ENCODE measurements at places on chromosomes 7 and 10.
A peak's percentile ranks its signal among the peaks of the same experiment; 100 is the strongest.

DNA sequence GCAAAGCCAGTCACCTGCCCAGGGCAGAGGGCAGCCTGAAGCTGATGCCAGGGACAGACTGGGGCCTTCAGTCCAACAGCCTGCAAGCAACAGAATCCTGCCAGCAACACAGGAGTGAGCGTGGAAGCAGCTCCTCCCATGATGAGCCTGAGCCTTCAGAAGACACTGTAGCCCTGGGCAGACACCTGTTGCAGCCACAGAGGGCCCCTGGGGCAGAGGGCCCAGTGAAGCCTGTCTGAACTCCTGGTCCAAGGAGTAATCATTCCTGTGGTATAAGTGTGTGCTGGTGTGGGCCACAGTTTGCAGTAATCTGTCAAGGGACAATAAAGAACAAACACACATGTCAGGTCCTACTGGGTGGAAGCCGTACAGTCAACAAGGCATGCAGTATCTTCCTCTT lies 2.9 kb upstream of the PFKP start:
- DNase-seq: no peak

- peak; percentile 4 for DNase-seq
These were observed 13.1 kb upstream of the PDK4 start for GRCh38 chr7:95609277-95609971.

DNA sequence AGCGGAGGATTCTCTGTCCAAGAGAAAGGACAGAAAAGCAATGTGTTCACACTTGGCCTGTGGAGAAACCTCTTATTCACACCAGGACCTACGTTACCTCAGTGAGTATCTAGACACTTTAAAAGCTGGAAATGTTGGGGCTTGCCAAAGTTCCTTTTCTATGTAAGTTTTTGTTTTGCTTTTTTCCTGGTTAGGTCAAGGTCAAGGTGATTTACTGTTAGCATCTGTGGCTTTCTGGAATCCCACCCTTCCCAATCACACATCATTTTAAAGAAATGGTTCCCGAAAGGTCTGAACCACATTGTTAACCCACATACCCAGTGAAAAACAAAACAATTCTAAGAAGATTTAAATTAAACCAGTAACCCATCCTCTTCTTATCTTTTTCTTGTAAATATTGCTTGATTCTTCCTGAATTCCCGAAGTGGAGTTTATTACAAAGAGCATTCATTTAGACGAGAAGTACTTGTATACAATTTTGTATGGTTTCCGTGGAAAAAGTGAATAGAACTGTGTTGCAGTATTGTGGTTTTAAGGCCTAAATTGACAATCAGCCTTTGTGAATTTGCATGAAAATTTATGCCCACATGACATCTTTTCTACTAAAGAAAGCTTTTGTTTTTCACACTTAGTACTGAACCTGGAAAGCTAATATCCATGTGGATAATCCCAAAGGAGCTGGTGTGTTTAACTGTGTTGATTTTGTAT lies 827.0 kb upstream of the IGFBP3 start:
- no peak for DNase-seq

DNA sequence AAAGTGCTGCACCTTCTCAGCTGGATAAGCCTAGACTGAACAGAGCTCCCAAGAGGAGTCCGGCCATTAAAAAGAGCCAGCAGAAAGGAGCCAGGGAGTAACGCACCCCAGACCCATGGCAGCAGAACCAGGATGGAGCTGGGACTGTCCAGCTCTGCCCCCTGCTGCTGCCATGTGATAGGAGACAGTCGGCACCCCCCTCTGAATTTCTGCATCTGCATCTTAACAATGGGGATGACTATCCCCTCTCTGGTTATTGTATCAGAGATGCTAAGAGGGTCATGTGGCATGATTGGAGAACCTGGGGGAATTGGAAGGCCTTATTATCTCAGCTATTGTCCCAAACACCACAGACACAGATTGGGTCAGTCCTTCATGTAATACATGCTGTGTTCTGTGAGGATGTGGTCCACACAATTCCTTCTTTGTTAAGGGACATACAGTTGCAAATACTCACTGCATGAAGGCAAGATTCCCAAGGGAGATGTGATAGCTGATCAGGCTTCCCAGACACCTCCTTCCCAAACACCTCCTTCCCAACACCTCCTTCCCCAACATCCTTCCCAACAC lies 29.3 kb downstream of the PLEKHS1 start:
- no peak for DNase-seq

DNA sequence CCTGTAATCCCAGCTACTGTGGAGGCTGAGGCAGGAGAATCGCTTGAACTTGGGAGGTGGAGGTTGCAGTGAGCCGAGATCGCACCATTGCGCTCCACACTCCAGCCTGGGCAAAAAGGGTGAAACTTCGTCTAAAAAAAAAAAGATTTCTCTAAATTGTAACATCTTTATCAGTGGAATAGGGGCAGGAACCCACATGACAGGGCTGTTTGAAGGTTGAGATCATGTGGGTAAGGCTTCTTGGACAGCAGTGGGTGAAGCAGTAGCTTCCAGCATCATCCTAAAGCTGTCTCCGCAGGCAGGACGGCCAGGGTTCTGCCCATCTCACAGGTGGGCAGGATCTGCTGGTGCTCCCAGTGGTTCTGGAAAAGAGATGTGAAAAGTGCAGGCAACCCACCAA lies 37.9 kb upstream of the SEPHS1 start:
- no peak for DNase-seq

DNA sequence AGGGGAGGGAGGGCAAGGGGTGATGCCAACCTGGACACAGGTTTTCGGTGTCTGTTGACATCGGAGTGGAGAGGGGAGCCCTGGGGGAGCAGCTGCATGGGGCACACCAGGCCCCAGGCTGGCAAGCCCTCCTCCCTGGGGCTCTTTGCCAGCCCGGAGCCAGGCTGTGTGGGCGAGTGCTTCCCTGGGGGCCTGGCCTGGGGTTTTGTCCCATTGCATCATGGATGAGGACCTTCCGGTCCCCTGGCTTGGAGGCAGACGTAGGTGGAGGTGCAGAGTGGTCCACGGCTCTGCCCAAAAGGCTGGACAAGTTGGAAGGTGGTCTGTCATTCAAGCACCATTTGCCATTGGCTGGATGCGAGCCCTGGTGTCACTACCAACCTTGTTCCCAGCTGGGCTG lies 34.8 kb downstream of the ZMIZ1 start:
- no peak for DNase-seq

DNA sequence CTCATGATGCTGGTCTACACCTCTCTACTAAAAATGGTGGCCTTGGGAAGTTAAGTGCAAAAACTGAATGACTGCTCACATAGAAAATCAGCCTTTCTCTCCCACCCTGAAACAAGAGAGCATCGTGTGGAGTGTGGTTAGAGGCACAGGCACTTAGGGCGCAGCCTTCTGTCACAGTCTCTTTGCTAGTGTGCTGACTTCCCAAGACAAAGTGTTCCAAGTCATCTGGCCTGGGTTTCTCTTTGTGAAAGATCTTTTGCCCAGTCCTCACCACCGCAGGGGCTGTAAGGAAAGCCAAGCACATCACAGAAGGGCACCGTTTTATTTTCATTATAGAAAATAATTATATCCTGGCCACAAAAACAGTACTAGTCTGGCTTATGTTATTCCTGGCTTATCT lies 12.5 kb downstream of the STN1 start:
- peak; percentile 90 for DNase-seq

DNA sequence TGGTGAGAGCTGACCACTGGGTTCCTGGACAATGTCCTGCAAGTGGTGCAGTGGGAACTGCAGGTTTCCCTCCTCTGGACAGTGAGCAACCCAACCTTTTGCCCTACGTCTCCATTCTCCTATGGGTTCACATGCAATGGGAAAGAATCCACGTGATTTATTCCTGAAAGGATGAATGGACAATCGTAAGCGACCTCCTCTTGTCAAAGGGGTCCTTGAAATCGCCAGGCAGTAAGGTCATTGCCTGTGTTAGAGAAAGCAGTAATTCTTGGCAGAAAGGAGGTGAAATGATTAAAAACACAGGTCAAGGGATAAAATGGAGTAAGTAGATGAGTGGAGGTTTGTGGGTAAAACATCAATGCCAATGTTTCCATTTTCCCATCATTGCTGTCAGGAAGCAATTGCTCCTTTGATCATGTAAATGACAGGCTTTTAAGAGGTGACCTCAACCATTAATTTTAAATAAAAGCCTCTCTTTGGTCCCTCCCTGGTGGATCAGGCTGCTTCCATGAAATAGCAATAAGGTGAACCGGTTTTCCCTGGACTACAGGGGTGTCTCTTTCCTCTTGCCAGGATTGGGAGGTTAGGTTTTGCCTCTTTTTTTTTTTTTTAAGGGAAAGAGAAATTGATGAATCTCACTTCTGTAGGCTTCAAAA lies 330.0 kb upstream of the PRKCQ start:
- no peak for DNase-seq

DNA sequence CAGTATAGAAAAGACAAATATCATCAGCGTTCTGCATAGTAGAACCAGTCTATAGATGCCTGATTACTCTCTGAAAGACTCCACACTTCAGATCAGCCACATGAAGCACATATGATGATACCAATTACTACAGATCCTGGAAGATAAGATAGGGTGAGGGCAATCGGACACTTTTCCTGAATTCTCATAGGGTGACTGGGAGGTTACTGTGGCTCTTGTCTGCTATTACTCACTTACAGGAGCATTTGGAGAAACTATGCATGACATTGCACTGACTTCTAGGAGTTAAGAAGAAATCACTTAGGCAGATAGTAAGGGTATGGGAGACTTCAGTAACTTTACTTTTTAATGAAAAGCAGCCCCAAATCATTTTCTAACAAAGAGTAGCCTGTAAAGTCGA lies 1140.9 kb downstream of the XPNPEP1 start:
- no peak for DNase-seq

GRCh38 chr10:4807761-4808507 lies 18.1 kb upstream of the AKR1E2 start:
- DNase-seq: no peak

- no peak for DNase-seq
These were observed 154.8 kb upstream of the COBL start for GRCh38 chr7:51471210-51471980.

DNA sequence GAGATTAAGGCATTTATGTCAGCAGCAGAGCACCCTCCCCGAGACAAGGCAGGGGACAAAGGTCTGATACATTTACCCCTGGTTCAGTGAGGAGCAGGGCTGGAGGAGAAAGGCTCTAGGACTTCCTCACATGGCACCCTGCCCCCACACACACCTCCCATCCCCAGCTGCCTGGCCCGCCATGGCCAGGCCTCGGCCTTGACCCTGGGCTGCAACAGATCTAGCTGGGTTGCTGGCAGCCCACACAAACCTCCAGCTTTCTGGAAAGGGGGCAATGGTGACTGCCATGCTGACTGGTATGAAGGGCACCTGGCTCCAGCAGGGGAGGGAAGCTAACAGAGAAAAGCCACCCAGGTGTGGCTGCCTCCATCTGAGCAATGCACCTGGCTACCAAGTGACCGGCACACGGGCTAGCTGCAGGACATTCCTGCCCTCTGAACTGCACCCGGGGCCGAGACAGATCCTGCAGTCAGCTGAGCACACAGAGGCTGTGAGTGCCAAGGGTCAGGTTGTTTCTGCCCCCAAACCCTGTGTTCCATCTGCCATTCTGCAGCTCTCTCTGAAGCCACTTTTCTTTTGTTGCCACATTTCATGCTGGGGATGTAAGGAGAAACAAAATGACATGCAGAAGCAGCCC lies 85.8 kb upstream of the LRRC18 start:
- DNase-seq: no peak

DNA sequence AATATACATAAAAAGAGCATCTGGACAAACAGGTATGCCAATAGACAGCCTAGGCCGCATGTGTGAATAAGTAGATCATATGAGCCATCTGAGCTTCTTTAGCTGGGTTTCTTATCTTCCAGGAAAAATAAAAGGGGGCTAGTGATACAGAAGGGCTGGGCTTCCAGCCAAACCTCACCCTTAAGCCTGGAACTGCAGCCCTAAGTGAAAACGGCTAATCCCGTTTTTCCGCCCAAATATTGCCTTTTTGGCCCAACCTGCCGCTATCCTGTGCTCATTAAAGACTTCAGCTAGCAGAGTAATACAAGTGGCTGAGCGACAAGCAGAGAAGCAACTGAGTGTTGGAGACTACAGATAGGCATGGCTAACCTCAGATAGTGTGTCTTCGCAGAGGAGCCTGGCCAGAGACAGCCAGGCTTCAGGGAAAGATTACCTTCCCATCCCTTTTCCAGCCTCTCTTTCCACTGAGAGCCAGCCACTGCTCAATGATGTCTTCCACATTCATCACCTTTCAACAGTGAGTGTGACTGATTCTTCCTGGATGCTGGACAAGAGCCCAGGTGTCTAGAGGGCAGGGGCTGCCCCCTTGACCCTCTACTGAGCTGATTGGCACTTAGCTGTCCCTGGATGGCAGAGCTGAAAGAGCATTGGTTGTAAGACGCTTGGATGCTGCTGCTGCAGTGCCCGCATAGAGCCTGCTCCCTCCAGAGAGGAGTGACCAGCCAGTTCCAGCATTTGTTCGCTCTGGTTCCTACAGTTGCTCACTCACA lies 108.9 kb downstream of the ITGB8 start:
- DNase-seq: no peak

DNA sequence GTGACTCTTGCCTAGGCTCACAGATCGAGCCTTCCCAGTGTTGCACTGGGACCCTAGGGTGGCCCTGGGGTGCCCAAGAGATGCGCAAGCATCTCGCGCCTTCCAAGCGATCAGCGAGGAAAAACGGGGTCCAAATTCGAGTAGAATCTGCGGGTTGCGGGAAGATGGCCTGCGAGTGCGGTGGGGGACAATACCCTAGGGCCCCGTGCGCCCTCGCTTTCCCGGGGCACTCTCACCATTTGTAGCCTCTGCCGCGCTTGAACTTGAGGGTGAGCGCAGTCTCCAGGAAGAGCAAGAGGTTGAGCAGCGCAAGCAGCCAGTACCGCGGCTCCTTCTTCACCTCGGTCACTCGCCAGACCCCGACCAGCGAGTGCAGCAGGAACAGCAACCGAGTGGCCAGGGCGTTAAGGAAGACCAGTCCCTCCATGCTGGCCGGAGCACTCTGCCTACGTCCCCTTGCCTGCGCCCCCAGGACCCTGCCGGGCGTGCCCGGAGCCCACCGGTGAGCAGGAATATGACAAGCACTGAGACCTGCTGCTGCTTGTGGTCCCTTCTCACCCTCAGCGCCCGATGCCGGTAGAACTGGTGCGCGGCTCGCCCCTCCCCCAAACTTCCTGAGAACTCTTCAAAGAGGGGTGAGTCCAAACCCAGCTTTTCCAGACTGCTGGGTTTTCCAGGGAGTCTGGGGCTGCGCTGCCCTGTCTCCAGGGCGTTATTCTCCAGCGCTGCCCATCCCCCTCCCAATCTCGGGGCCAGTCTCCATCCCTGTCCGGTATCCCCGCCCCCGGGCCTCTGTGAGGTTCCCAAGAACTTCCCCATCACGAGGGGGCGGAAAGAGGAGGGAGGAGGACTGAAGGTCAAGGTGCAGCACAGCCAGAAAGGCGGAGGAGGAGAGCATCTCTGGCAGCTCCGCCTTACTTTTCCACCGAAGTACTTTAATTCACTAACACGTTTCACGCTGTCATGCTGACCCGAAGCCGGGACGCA lies at the start of gene TMEM26:
TMEM26 (minus strand) TSS at position 727 of the 987 bp plus-strand sequence; CDS start at position 427, 300 bp downstream.
- DNase-seq: no peak

GRCh38 chr10:71725998-71726579 lies 6.5 kb upstream of the C10orf105 start:
- no peak for DNase-seq

All from C1 segment of cervical spinal cord (tissue), 14 donors.